Lower lobe of right lung (tissue), 2 donors: ENCODE measurements at places on chromosomes 16 and 17.
A peak's percentile ranks its signal among the peaks of the same experiment; 100 is the strongest.

GRCh38 chr17:76104896-76105231, 1.3 kb upstream of the EXOC7 start:
- H3K4me3 ChIP-seq = no peak overlapping the region
- DNase-seq = no peak
- no peak overlapping the region for H3K27ac ChIP-seq
- no peaks in the 10 kb centered on the region for H3K27me3 ChIP-seq

GRCh38 chr17:38605411-38605840, 326 bp downstream of the SRCIN1 start:
- no peak overlapping the region for H3K27ac ChIP-seq
- DNase-seq = no peak
- H3K4me1 ChIP-seq = peaks cover 9% of the 10 kb centered on the region
- H3K4me3 ChIP-seq = peak overlapping the region; percentile 32
- H3K36me3 ChIP-seq = no peaks in the 10 kb centered on the region
- peaks cover 74% of the 10 kb centered on the region for H3K27me3 ChIP-seq

GRCh38 chr16:49439676-49440075, 66.1 kb downstream of the C16orf78 start:
- DNase-seq = no peak
- H3K27ac ChIP-seq = no peak overlapping the region
- H3K27me3 ChIP-seq = no peaks in the 10 kb centered on the region
- no peaks in the 10 kb centered on the region for H3K36me3 ChIP-seq
- no peak overlapping the region for H3K4me3 ChIP-seq

- no peak overlapping the region for H3K27ac ChIP-seq
- no peaks in the 10 kb centered on the region for H3K36me3 ChIP-seq
- H3K27me3 ChIP-seq = peaks cover 37% of the 10 kb centered on the region
- H3K4me3 ChIP-seq = no peak overlapping the region
Measured at GRCh38 chr17:47741109-47741792, 8.2 kb downstream of the TBX21 start.

- no peaks in the 10 kb centered on the region for H3K27me3 ChIP-seq
- no peak within 1 kb of the TSS for H3K27ac ChIP-seq
- H3K36me3 ChIP-seq = no peaks in the 10 kb centered on the region
- peak within 1 kb of the TSS; percentile 62 for H3K4me3 ChIP-seq
- peaks cover 24% of the 10 kb centered on the region for H3K4me1 ChIP-seq
- peak; percentile 90 for DNase-seq
Measured at GRCh38 chr17:69414408-69415274, at the start of gene MAP2K6. TSS of gene MAP2K6 (plus strand) at chr17:69414697. CDS start at chr17:69414985, 288 bp downstream.

- H3K4me1 ChIP-seq = no peaks in the 10 kb centered on the region
- no peaks in the 10 kb centered on the region for H3K36me3 ChIP-seq
- no peak overlapping the region for H3K27ac ChIP-seq
- no peak for DNase-seq
Measured at GRCh38 chr16:86794216-86794864, 216.0 kb downstream of the FOXL1 start.

- no peak overlapping the region for H3K4me3 ChIP-seq
- no peak for DNase-seq
- H3K4me1 ChIP-seq = peaks cover 48% of the 10 kb centered on the region
- H3K27me3 ChIP-seq = no peaks in the 10 kb centered on the region
Measured at GRCh38 chr17:27466376-27466742, 10.1 kb downstream of the KSR1 start.

GRCh38 chr16:23432176-23433128, 20.5 kb downstream of the COG7 start:
- H3K4me1 ChIP-seq = peaks cover 18% of the 10 kb centered on the region
- no peaks in the 10 kb centered on the region for H3K27me3 ChIP-seq
- peak overlapping the region; percentile 4 for H3K27ac ChIP-seq

- H3K27me3 ChIP-seq = no peaks in the 10 kb centered on the region
- H3K27ac ChIP-seq = no peak overlapping the region
- peaks cover 15% of the 10 kb centered on the region for H3K4me1 ChIP-seq
- no peak overlapping the region for H3K4me3 ChIP-seq
- DNase-seq = no peak
- no peaks in the 10 kb centered on the region for H3K36me3 ChIP-seq
Measured at GRCh38 chr17:19549746-19550623, 16.3 kb downstream of the SLC47A1 start.

- DNase-seq = no peak
- no peaks in the 10 kb centered on the region for H3K4me1 ChIP-seq
- H3K4me3 ChIP-seq = no peak overlapping the region
- no peak overlapping the region for H3K27ac ChIP-seq
Measured at GRCh38 chr17:5516060-5516792, 29.9 kb downstream of the MIS12 start.

GRCh38 chr16:27867122-27868110, 196.1 kb downstream of the GSG1L start:
- no peaks in the 10 kb centered on the region for H3K27me3 ChIP-seq
- H3K27ac ChIP-seq = no peak overlapping the region
- H3K4me1 ChIP-seq = no peaks in the 10 kb centered on the region
- DNase-seq = peak; percentile 84

- peak overlapping the region; percentile 76 for H3K27ac ChIP-seq
- peak; percentile 67 for DNase-seq
- no peaks in the 10 kb centered on the region for H3K36me3 ChIP-seq
- peaks cover 52% of the 10 kb centered on the region for H3K4me1 ChIP-seq
- H3K27me3 ChIP-seq = no peaks in the 10 kb centered on the region
Measured at GRCh38 chr16:20849589-20850390, 43.5 kb downstream of the REXO5 start.

GRCh38 chr17:82212331-82213250, at the start of gene CCDC57:
TSS of gene CCDC57 (minus strand) at chr17:82212842. CDS start at chr17:82201944, 10,898 bp downstream.
- no peaks in the 10 kb centered on the region for H3K36me3 ChIP-seq
- H3K27me3 ChIP-seq = no peaks in the 10 kb centered on the region
- DNase-seq = peak; percentile 89
- peaks cover 45% of the 10 kb centered on the region for H3K4me1 ChIP-seq

DNA sequence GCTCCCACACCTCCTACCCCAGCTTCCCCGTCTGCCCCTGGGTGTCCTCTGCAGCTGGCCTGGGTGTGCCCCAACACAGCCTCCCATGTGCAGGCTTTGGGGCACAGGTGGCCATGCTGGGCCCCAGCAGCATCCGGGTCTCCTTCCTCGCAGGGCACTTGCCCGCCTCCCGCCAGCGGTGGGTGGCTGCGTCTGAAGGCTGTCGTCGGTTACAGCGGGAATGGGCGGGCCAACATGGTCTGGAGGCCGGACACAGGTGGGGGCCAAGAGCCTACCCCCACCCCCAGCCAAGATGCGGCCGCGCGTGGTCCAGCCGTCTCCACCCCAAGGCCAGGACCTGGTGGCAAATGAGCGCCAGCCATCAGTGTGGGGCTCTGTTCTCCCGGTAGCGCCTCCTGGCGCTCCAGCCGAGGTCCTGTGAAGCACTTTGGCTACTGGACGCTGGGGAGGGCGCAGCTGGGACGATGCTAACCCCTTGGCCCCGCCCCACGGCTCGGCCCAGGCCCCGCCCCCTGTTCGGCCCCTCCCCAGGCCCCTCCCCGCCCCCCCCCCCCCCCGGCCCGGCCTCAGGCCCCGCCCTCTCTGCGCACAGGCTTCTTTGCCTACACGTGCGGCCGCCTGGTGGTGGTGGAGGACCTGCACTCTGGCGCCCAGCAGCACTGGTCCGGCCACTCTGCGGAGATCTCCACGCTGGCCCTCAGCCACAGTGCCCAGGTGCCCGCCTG, 7.3 kb upstream of the RHOT2 start:
- H3K4me1 ChIP-seq = peaks cover 16% of the 10 kb centered on the region
- no peaks in the 10 kb centered on the region for H3K27me3 ChIP-seq
- H3K36me3 ChIP-seq = peaks cover 14% of the 10 kb centered on the region
- H3K27ac ChIP-seq = peak overlapping the region; percentile 74
- H3K4me3 ChIP-seq = peak overlapping the region; percentile 43
- DNase-seq = peak; percentile 97

- peaks cover 54% of the 10 kb centered on the region for H3K4me1 ChIP-seq
- H3K4me3 ChIP-seq = peak overlapping the region; percentile 53
- no peak for DNase-seq
- H3K27ac ChIP-seq = peak overlapping the region; percentile 85
Measured at GRCh38 chr16:2022723-2023091, 3.1 kb downstream of the NPW start.

GRCh38 chr16:72149676-72150464, 22.1 kb downstream of the PMFBP1 start:
- H3K4me3 ChIP-seq = no peak overlapping the region
- no peak overlapping the region for H3K27ac ChIP-seq
- no peaks in the 10 kb centered on the region for H3K36me3 ChIP-seq
- H3K27me3 ChIP-seq = no peaks in the 10 kb centered on the region
